ENCODE measurements at places on chromosomes 12 and 14. TPM values are rescaled to one million over a fixed set of nuclear protein-coding genes. Genes with fewer than 3 reads are reported as not detected.

RNF212B gene
- total RNA-seq: not detected

MYO1H gene
- total RNA-seq: not detected

ORAI1 gene
- total RNA-seq: 22.5 TPM

CACNA2D4 gene
- total RNA-seq: 0.43 TPM

BICDL1 gene
- total RNA-seq: not detected

GLIPR1L1 gene
- not detected for total RNA-seq

C14orf39 gene
- total RNA-seq: not detected

AKAP6 gene
- 0.43 TPM for total RNA-seq

OTOGL gene
- total RNA-seq: 5.3 TPM

CLECL1 gene
- total RNA-seq: not detected

RNASE7 gene
- total RNA-seq: not detected

KRT86 gene
- not detected for total RNA-seq

KCNJ8 gene
- not detected for total RNA-seq

SLC25A47 gene
- total RNA-seq: not detected

SLCO1B1 gene
- total RNA-seq: not detected

All from thoracic aorta endothelial cell (primary cell).